ENCODE measurements at places on chromosomes 11 and 22. TPM values are rescaled to one million over a fixed set of nuclear protein-coding genes. Genes with fewer than 3 reads are reported as not detected.

GRCh38 chr11:9263840-9264315, 1.3 kb downstream of the DENND5A start:
- peak overlapping the region; percentile 84 for H3K4me3 ChIP-seq
- H3K4me1 ChIP-seq: peaks cover 39% of the 10 kb centered on the region
- DNase-seq: no peak
- peak overlapping the region; percentile 98 for H3K27ac ChIP-seq

DNA sequence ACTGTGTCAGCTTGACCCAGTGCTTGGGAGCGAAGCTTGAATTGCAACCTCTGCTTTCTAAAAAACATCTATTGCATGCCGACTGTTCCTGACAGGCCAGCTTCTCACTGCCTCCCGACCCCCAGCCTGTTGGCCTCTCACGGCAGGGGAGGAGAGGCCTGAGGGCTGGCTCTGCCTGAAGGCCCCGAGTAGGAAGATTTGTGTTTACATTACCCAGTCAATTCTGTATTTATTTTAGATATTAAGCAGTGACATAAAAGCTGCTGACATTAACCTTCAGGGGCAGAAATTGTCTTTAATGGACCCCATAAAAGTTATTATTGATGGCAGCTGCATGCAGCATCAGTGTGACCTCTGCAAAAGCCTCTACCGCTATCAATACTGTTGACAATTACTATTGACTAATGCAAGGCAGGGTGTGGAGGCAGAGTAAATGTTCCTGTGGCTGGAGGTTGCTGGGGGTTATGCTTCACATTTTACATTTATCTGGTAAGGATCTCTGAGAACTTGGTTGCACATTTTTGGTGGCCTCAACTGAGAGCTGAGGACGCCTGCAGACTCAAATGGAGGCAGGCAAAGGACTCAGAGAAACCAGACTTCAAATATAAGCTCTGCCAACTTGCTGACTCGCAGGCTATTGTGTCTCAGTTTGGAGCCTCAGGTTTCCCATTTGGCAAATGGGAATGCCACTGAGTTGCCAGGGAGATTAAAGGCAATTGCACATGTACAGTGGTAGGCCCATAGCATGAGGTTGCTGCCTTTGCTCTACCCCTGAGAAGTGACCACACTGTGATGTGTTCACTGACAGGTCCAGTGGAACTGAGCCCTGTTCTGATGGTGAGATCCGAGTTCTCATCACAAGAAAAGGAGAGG, 380.5 kb downstream of the TENM4 start:
- H3K4me3 ChIP-seq: no peak overlapping the region
- H3K4me1 ChIP-seq: no peaks in the 10 kb centered on the region
- no peak for DNase-seq
- no peaks in the 10 kb centered on the region for H3K27me3 ChIP-seq
- no peak overlapping the region for H3K27ac ChIP-seq

DNA sequence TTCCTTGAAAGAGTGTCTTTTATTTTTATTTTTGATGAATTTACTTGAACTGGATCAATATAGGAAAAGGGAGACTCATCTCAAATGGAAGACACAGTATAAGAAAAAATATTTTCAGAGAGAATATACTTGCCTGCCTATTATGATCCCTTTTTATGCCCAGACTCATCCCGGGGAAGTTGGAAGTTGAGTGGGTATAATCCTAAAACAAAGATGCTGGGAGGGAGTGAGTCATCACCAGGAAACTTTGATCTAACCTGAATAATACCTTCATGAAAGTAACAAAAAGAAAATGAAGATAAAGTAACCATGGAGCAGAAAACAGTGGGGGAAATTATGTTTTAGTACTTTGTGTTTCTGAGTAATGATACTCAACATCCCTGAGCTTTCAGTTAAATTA, 1514.0 kb downstream of the FAM181B start:
- no peaks in the 10 kb centered on the region for H3K36me3 ChIP-seq
- DNase-seq: no peak
- H3K27ac ChIP-seq: no peak overlapping the region
- no peaks in the 10 kb centered on the region for H3K27me3 ChIP-seq

DNA sequence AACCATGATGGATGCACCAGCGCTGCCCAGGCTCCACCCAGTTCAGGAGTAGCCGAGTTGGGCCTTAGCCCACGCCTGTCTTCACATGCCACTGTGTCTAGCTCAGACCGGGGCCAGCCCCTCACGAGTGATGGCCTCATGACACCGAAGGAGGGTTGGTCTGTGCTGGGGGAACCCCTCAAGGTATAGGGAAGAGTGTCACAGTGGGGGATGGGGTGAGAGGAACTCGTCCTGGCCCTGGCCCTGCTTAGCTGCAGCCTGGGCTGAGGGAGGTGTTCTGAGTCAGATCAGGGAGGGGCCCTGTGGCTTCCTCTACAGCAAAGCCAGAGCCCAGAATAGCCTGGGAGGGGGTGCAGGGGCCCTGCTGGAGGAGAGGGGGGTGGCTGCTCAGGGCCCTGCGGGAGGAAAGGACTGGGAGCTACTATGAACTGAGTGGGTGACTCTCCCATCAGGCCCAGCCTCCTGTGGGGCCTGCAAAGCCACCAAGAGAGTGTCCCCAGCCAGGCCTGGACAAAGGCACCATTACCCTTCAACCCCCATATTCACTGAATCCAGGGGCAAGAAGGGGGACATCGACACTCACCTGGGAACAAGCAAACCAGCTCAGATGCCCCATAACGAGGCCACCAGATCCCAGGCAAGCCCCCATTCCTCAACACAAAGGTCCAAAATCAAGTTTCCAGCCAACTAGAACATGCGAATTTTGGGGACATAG, 41.2 kb downstream of the IGLL5 start:
- no peaks in the 10 kb centered on the region for H3K27me3 ChIP-seq
- H3K4me3 ChIP-seq: no peak overlapping the region
- DNase-seq: no peak

SYCE3 gene
- not detected for total RNA-seq

OR51B4 gene
- total RNA-seq: not detected

FLRT1 gene
- total RNA-seq: 2.1 TPM

DNA sequence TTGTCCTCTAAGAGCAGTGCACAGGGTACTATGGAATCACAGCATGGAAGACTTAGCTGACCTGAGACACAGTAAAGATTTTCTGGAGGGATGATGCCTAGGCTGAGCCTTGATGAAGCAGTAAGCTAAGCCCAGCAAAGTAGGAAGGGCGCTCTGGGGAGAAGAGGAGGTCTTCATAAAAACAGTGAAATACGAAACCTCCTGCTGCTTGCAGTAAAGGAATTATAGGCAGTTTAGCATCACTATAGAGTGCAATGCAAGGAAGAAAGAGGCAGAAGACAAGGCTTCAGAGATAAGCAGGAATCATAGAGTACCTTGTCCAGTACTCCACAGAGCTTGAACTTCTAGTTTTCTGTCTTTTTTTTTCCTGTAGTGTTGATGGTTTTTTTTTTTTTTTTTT, 555.7 kb upstream of the CADM1 start:
- H3K27me3 ChIP-seq: no peaks in the 10 kb centered on the region
- H3K4me3 ChIP-seq: no peak overlapping the region
- peaks cover 6% of the 10 kb centered on the region for H3K4me1 ChIP-seq
- no peaks in the 10 kb centered on the region for H3K36me3 ChIP-seq
- no peak overlapping the region for H3K27ac ChIP-seq

DNA sequence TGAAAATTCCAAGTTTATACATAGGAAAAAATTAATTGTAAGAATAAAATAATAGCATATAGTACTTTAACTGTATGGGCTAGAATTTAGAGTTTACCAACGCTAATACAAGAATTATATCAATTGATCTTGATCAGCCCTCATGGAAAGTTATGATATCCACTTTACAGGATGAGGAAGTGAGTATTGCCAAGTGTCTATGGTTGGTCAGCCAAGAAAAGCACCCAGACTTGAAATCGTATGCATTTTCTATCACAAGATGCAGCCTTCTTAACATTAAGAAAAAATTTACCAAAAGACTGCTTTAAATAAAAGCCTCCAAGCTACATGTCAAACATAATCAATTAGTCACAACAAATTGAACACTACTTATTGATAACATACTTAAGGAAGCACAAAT, 53.0 kb downstream of the DDI1 start:
- no peaks in the 10 kb centered on the region for H3K36me3 ChIP-seq
- DNase-seq: no peak
- H3K27ac ChIP-seq: no peak overlapping the region
- peaks cover 12% of the 10 kb centered on the region for H3K4me1 ChIP-seq
- H3K4me3 ChIP-seq: no peak overlapping the region

DNA sequence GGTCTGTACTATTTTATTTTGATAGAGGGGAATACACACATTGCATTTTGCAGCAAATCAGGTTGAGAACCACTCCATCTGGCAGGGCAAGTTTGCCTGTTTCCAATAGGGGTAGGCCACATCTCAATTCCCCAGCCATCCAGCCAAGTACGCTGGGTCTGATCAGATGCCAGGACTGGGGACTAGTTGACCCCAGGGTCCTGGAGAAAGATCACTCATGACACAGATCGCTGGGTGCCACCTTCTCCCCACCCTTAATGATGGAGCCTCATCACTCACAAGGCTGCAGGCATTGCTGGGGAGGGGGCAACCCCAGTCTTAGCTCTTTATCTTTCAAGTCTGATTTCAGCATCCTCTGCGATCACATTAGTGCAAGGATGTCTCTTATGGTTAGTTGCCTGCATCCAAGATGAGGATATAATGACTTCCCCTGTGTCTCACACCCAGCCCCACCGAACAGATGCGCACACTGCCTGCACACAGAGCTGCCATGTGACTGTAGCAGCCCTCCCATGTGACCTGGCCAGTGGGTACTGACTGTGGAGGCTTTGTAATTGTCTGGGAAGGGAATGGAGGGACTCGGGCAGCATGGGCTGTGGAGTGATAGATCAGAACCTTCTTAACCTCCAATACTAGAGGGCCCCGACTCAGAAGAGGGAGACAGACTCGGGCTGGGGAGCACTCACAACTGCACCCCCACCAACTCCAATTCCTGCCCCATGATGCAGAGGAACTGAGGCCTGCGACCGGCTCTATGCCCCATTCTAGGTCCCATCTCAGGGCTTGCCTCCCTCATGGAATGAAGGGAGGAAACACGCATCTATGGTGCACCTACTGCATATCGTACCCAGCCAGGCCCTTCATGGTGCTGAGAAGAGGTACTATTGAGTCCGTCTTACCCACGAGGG, 155.8 kb downstream of the DSCAML1 start:
- DNase-seq: no peak
- H3K4me1 ChIP-seq: no peaks in the 10 kb centered on the region
- peaks cover 8% of the 10 kb centered on the region for H3K27me3 ChIP-seq

All from esophagus muscularis mucosa (tissue), 4 donors.